ENCODE measurements at places on chromosomes 5 and 9.

DNA sequence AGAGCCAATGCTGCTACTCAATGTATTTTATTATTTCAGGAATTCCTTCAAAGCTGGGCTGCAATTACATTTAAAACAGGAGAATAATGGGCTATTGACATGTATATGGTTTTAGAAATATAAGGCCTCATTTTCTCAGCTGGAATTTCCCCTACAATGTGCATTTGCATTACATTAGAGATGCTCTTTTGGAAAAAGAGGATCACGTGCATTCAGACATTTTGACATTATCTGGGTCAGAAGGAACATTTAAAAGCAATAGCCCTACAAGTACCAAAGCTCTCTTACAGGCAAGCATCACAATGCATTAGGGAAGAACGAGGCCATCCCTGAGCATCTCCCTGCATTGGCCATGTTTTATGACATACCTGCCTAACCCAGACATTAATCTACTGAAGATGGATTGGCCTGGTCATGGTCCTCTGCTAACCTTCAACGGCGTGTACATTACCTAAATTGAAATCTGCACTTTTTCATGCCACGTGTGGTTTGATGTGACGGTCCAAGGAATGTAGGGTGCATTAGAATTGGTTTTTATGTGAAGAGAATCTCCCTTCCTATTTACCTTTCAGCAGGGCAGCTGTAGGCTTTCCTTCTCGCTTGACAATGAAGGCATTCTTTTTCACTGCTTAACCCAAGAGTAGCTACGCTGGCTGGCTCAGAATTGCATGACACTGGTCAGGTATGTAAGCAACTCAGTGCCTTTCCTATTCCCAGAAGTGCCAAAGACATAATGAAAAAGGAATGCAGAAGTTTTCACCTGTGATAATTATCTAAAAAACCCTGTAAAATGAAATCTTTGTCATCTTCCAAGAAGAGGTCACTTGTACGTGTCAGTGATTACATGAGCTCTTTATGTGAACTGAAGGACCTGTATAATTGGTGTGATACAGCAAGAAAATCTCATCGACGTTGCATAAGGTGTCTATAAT lies 212.3 kb upstream of the MPDZ start:
- no peak for DNase-seq

GRCh38 chr9:84139296-84140070 lies 158.9 kb downstream of the RMI1 start:
- DNase-seq: peak; percentile 84

GRCh38 chr5:132064738-132065331 lies 4.4 kb downstream of the IL3 start:
- peak; percentile 84 for DNase-seq

DNA sequence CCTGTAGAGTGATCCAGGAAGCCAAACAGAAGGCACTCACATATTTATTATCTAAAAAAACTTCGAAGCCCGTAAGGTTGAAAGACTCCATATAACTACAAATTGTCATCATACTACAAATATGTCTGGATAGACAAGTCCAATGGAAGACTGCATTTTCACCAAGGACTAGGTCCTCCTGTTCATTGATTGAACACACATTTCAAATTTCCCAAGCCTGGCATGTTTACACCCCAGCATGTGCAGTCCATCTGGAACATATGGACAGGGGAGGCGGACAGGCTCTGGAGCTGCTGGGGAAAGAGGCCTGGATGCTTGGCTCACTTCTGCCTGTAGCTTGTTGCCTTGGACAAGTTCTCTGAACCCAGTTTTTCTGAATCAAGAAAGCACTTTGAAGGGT lies 378.7 kb downstream of the ENC1 start:
- no peak for DNase-seq

DNA sequence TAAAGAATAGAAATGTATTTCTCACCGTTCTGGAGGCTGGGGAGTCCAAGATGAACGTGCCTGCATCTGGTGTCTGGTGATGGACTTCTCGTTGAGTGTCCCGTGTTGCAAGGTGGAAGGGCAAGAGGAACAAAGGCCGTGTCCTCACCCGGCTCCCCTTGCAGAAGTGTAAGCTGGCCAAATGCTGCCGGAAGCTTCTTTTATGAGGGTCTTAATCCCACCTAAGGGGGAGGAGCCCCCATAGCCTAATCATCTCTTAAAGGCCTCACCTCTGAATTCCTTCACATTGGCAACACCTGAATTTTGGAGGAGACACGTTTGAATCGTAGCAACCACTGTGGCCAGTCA lies 99.1 kb upstream of the DAP start:
- DNase-seq: no peak

DNA sequence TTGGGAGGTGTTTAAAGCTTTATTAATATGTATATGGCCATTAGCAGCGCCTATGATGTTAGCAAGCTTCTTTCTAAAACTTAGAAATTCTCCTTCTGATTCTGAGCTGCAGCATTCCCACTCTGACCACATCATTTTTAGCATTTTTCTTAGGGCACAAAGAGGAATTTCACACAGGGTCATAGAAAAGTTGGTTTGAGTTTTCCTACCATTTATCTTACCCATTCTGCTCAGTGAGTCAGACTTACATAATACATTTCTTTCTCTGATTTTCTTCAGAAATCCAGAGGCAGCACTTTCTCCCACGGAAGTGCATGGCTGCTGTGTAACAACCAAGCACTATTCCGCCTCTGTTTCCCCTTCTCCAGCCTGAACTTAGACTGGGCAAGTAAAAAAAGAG lies 246.6 kb downstream of the ARL15 start:
- peak; percentile 91 for DNase-seq

- DNase-seq: no peak
These were observed 84.5 kb upstream of the VCAN start for GRCh38 chr5:83387041-83387440.

DNA sequence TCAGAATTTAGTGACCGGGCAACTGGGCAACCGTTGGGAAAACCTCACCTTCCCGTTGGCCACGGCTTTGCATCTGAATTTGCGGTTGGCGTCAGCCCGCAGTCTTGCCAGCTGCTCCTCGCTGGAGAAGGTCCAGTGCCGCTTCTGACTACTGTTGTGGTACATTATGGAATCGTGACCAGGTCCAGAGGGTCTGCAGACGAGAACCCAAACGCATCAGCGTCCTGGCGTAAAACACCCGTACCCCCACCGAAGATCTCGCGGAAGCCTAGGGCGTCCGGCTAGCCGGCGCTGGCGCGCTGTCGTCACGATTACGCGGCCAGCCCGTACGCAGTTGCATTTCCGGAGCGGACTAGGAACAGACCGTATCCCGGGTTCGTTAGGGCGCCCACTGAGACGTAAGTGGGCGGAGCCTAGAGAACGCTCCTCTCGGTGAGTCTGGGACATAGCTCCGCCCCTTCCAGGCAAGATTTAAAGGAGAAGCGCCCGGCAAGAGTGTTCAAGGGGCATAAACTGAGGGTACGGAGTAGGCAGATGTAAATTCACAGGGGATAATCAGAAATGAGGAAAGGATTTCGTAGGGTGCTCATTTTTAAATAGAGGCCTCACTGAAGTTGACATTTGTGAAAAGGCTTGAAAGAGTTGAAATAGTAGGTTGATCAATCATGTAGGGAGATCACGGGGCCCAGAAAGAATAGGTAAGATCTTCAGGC lies at the start of gene CCNH:
Gene CCNH, minus strand, starts transcription at position 301 of the 713 bp plus-strand sequence. Its CDS starts 136 bp downstream, at position 165.
- DNase-seq: peak; percentile 99

- no peak for DNase-seq
These were observed 101.4 kb upstream of the FSTL4 start for GRCh38 chr5:133713751-133714150.

DNA sequence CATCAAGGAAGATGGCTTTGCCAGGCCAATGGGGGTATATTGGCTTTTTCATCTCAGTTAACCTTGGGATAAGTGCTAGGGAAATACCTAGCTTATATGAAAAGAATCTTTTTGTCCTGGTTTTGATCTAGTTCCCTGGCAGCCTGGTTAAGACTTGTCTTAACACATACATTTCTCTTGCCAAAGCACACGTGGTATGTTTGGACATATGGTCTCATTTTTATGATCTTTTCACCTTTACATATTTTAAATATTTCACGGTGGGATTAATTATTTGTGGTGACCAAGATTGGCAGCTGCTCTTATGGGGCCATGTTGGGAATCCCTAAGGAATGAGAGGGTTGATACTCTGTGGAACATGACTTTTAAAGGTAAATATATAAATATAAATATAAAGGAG lies 312.5 kb downstream of the NPR3 start:
- DNase-seq: no peak

DNA sequence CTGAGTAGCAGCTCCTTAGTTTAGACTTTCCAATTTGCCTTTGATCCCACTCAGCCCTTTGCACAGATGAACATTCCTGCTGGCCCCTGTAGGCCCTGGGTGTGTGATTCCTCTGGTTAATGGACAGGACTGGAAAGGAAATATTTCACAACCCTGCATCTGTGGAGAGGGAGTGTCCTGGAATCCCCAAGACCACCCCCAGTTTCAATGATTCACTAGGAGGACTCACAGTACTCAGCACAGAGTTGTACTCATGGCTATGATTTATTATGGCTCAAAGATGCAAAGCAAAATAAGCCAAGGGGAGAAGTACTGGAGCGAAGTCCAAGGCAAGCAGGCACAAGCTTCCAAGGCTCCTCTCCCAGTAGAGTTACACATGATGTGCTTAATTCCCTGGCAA lies 42.4 kb upstream of the TJP2 start:
- DNase-seq: peak; percentile 93

- DNase-seq: no peak
These were observed 240.6 kb upstream of the MAP3K1 start for GRCh38 chr5:56574778-56575177.

DNA sequence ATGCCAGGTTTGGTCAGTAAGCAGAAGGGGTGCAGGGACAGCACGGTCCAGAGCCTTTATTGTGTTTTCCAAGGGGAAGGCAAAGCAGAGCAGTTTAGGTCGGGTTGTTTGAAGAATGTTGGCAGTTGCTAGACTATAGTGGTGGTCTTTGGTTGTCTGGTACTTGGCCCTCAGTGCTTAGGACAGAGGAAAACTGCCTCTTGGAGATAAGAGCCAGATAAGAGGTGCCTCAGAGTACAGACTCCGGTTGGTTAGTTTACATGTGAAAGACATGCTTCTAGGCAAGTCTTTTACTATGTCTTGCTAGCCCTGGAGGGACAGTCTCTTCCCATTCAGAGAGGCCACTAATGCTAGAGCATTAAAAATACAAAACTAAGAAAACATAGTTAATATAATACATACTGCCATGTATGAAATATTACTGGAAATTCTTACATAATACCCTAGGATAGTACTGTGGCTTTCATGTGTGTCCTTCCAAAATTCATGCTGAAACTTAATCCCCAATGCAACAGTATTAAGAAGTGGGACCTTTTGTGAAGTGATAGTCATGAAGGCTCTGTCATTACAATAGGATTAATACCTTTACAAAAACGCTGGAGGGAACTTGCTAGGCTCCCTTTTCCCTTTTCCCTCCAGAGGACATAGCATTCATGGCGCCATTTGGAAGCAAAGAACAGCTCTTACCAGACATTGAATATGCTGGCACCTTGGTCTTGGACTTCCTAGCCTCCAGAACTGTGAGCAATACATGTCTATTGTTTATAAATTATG lies 280.4 kb downstream of the TMEM167A start:
- no peak for DNase-seq

- DNase-seq: peak; percentile 66
These were observed 33.4 kb upstream of the ADAMTS2 start for GRCh38 chr5:179378441-179379271.

DNA sequence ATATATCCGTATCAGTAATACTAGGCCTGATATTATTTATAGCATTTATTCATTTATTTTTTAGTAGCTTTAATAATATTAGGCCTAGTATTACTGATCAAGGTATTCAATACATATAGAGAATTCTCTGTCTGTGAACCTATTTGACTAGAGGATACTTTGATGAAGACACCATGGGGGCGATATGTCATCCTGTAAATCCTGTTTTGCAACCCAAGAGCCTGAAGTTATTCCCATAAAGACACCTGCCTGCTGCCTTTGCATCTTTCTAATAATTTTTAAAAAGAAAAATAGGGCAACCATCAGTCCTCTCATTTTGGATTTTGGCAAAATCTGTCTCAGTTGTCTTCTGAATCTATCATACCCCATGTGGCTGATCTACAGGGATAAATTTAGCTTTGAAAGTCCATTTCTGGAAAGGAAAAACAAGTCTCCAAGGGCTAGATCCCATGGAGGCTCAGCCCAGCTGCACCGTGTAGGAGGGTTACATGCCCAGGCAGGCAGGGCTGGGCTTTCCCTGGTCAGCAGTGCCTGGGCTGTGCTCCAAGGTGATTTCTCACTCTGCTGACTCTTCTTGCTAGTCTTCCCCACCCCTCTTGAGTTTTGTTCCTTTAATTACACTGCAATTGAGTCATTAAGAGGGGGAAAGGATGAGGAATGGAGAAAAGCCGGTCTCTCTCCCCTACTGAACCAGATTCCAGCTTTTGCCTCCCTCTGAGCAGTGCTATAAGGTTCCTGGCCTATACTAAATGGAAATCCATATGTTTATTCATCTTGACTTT lies 169.0 kb downstream of the TRIM32 start:
- no peak for DNase-seq

DNA sequence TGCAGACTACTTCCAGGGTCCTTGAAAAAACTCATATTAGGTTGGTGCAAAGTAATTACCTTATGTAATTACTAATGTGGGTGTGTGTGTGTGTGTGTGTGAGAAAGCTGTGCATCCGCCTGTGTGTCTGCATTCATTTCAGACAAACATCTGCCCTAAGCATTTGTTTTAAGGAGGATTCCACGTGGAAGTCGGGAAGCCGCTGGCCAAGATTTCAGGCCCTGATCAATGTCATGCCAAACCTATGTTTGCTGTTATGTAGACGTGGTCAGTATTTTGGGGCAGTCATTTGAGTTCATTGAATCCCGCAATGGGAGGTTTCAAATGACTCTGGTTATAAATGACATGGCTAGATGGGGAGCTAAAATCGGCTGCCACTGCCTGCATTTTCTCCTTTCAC lies 33.6 kb upstream of the BASP1 start:
- no peak for DNase-seq

GRCh38 chr5:142735323-142736246 lies 34.6 kb upstream of the ARHGAP26 start:
- no peak for DNase-seq

- peak; percentile 76 for DNase-seq
These were observed 52.2 kb downstream of the MTAP start for GRCh38 chr9:21854594-21854993.

- DNase-seq: no peak
These were observed 185.8 kb upstream of the ELAVL2 start for GRCh38 chr9:24011881-24012280.

DNA sequence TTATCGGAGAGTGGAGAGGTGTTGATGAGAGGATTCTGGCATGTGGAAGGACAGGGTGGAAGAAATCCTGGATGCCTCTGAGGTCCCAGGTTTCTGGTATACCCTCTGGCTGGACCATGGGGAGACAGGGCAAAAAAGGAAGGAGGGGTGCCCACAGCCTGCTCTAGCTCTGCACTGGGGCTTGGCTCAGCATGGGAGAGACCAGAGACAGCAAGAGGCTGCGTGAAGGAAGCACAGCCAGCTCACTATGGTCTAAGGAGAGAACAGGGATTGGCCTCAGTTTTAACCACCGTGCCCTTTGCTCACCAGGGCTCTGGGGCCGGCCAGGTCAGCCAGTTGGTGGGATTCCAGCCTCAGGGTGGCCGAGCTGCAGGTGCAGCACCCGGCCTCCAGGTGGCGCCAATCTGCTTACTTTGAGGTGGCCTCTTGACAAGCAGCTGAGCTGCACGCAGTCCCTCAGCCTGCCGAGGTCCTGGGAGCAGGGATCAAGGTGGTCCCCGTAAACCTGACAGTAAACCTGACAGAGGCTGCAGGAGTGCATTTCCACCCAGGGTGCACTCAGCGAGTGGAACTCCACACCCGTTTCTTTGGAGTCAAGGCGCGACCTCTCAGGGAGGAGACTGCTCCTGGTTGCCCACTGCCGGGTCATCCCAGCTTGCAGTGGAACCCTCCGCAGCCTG lies 25.0 kb upstream of the SPTLC1 start:
- DNase-seq: peak; percentile 76

GRCh38 chr5:178221282-178221681 lies 11.3 kb downstream of the PHYKPL start:
- no peak for DNase-seq
